Spleen (tissue), 13 donors: ENCODE measurements at places on chromosomes 1 and 21. TPM values are rescaled to one million over a fixed set of nuclear protein-coding genes. Genes with fewer than 3 reads are reported as not detected.

- H3K27me3 ChIP-seq, result peaks cover 82% of the 10 kb centered on the region
- H3K36me3 ChIP-seq, result no peaks in the 10 kb centered on the region
- H3K4me1 ChIP-seq, result peaks cover 25% of the 10 kb centered on the region
- peak overlapping the region; percentile 77 for H3K27ac ChIP-seq
- peak overlapping the region; percentile 33 for H3K4me3 ChIP-seq
Measured at GRCh38 chr1:111990026-111990877, 784 bp upstream of the KCND3 start.

- no peaks in the 10 kb centered on the region for H3K36me3 ChIP-seq
- no peak for DNase-seq
- H3K4me3 ChIP-seq, result no peak overlapping the region
- H3K27me3 ChIP-seq, result no peaks in the 10 kb centered on the region
- H3K4me1 ChIP-seq, result peaks cover 4% of the 10 kb centered on the region
Measured at GRCh38 chr1:172628401-172628800, 30.5 kb upstream of the FASLG start.

DNA sequence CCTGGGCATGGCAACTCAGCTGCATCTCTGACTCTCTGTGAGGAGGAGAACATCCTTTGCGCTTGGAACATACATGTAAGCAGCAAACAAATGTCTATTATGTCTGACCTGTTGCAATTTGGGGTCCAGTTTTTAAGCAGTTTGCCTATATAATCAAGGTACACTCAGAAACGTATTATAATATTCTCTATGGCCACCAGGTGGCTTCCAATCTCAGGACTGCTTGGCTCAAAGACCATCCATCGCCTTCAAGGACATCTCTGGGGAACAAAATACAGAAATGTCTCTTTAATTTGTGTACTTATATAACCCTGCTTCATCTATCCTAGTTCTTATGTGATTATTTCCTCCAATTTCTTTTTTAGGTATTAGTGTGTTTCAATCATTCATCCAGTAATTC lies 227.2 kb downstream of the OLFM3 start:
- no peaks in the 10 kb centered on the region for H3K27me3 ChIP-seq
- no peak overlapping the region for H3K27ac ChIP-seq
- H3K4me3 ChIP-seq, result no peak overlapping the region
- no peak for DNase-seq

- no peaks in the 10 kb centered on the region for H3K27me3 ChIP-seq
- H3K4me1 ChIP-seq, result no peaks in the 10 kb centered on the region
- H3K4me3 ChIP-seq, result no peak overlapping the region
- DNase-seq, result no peak
Measured at GRCh38 chr1:39590546-39590945, 14.0 kb upstream of the PABPC4 start.

- H3K27ac ChIP-seq, result no peak overlapping the region
- DNase-seq, result no peak
- H3K4me1 ChIP-seq, result no peaks in the 10 kb centered on the region
- H3K27me3 ChIP-seq, result no peaks in the 10 kb centered on the region
- H3K4me3 ChIP-seq, result no peak overlapping the region
Measured at GRCh38 chr1:175530183-175530582, 213.2 kb downstream of the TNR start.

- H3K4me1 ChIP-seq, result peaks cover 61% of the 10 kb centered on the region
- DNase-seq, result no peak
- no peak overlapping the region for H3K27ac ChIP-seq
- peaks cover 6% of the 10 kb centered on the region for H3K36me3 ChIP-seq
Measured at GRCh38 chr1:109993885-109994284, 9.3 kb downstream of the AHCYL1 start.

- peaks cover 54% of the 10 kb centered on the region for H3K4me1 ChIP-seq
- no peak for DNase-seq
- no peak overlapping the region for H3K27ac ChIP-seq
Measured at GRCh38 chr1:155504207-155504606, 58.4 kb downstream of the ASH1L start.

GRCh38 chr1:55959136-55959548 lies 620.2 kb downstream of the PLPP3 start:
- no peak overlapping the region for H3K27ac ChIP-seq
- H3K27me3 ChIP-seq, result no peaks in the 10 kb centered on the region

DNA sequence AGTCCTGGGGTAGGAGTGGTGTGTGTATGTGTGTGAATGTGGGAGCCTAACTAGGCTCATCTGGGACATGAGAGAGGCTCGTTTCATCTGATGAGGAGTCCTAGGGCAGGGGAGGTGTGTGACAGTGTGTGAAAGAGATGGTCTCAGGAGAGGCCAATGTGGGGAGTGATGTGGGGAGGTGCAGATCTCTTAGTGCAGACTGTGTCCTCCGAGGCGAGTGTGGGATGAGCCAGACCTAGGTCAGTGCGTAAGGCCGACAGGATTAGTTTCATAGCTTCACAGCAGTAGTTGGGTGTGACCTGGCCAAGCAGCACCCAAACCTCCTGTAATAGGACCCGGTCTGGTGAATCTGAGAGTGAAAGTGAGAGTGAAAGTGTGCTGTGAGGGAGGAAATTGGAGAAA lies 94.7 kb downstream of the LIPI start:
- no peak overlapping the region for H3K27ac ChIP-seq
- DNase-seq, result no peak
- H3K36me3 ChIP-seq, result no peaks in the 10 kb centered on the region

GRCh38 chr1:194369060-194369459 lies 1182.6 kb upstream of the B3GALT2 start:
- no peaks in the 10 kb centered on the region for H3K36me3 ChIP-seq
- no peak overlapping the region for H3K4me3 ChIP-seq
- no peak overlapping the region for H3K27ac ChIP-seq
- no peaks in the 10 kb centered on the region for H3K4me1 ChIP-seq

DNA sequence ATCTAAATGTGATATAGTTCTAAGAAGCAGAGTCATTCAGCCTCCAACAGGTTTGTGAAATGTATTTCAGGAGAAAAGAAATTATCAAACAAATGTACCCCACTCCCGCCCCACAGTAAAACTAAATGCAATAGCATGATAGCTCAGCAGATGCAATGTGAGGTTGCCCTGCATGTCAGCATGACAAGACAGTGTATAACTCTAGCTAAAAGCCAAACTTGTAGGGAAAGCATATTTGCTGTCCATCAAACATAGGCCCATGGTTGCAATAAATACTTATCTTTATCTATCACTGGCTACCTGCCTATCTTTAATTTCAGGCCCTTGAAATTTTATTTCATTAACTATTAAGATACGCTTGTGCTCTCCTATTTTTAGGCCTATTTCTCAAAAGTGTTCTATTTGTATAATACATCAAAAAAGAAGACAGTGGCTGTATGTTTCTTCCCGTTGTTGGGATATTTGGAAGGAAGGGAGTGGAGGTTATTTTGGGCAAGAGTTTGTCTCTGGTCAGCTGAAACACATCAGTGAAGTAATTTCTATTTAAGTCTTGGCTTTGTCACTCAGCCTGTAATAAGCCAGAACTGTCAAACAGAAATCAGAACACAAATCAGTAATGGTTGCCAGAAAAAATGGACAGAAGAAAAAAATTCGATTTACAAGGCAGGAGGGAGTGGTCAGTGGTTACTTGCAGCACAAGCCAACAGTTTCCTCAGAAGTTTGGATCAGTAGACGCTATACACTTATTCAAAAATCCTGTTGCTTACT lies 307.4 kb upstream of the ADGRL2 start:
- no peaks in the 10 kb centered on the region for H3K27me3 ChIP-seq
- no peaks in the 10 kb centered on the region for H3K4me1 ChIP-seq
- no peak overlapping the region for H3K4me3 ChIP-seq
- H3K36me3 ChIP-seq, result no peaks in the 10 kb centered on the region
- no peak overlapping the region for H3K27ac ChIP-seq
- no peak for DNase-seq

DNA sequence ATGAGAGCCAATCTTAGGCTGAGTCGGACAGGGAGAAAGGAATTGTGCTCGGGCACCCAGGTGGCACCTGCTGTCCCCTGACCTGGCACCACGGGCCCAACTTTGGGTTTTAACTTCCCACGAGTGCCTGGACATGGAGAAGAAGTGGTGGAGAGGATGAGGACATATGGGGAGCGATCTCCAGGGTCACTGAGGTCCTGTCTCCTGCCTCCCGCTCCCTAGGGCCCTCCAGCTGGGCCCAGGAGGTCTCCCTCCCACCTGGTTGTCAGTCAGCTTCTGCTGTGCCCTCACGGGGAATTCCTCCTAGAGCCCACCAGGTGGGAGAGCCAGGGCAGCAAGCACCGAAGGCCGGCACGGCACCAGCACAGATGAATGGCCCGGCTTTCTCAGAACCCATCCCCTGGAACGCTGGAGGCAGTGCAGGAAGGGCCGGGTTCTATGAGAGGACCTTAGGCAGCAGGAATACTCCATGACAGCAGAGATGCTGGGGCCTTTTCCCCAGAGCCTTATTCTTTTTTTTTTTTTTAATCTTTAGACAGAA lies 435.5 kb downstream of the CAMTA1 start:
- no peaks in the 10 kb centered on the region for H3K4me1 ChIP-seq
- H3K36me3 ChIP-seq, result no peaks in the 10 kb centered on the region
- H3K27me3 ChIP-seq, result no peaks in the 10 kb centered on the region

- no peak for DNase-seq
- no peaks in the 10 kb centered on the region for H3K4me1 ChIP-seq
- no peaks in the 10 kb centered on the region for H3K36me3 ChIP-seq
- no peak overlapping the region for H3K27ac ChIP-seq
- no peaks in the 10 kb centered on the region for H3K27me3 ChIP-seq
Measured at GRCh38 chr21:14095056-14095455, 115.7 kb downstream of the LIPI start.

- no peaks in the 10 kb centered on the region for H3K27me3 ChIP-seq
- H3K4me3 ChIP-seq, result no peak overlapping the region
- H3K4me1 ChIP-seq, result no peaks in the 10 kb centered on the region
Measured at GRCh38 chr1:27058966-27059669, 46.5 kb upstream of the TENT5B start.

DNA sequence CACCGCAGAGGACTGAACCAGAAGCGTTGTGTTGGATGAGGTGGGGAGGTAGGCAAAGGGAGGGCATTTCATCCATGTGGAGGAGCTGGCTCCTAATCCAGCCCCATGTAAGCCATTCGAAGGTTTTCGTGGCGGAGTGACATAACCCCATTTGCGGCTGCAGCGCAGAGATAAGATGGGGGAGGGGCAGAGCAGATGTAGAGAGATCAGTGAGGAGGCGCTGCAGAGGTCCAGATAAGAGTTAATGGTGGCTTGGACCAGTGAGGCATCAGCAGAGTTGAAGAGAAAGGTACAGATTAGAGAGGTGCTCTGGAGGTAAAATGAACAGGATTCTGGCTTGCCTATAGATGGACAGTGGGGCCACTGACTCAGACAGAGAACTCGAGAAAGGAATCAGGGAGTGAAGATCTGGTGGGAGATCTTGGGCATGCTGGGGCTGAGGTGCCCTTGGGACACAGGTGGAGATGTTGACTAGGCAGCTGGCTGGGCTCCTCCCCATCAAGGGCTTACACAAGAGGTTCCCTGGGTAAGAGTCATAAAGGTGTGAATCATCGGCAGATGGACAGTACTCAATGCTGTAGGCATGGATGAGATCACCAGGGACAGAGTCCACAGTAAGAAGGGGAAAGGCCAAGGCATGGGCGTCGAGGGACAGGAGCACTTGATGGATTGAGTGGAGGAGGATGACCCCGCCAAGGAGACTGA lies 7.8 kb upstream of the PTPRF start:
- no peak overlapping the region for H3K27ac ChIP-seq
- no peak for DNase-seq
- no peak overlapping the region for H3K4me3 ChIP-seq
- H3K36me3 ChIP-seq, result no peaks in the 10 kb centered on the region
- no peaks in the 10 kb centered on the region for H3K27me3 ChIP-seq

- peaks cover 22% of the 10 kb centered on the region for H3K4me1 ChIP-seq
- no peak for DNase-seq
- H3K27me3 ChIP-seq, result peaks cover 10% of the 10 kb centered on the region
- H3K36me3 ChIP-seq, result no peaks in the 10 kb centered on the region
Measured at GRCh38 chr1:165376811-165377311, 20.3 kb upstream of the LMX1A start.

The HPDL gene
- total RNA-seq, result 2.4 TPM

The RALGPS2 gene
- 118 TPM for total RNA-seq

The GNAT2 gene
- total RNA-seq, result not detected

The CD84 gene
- 50.3 TPM for total RNA-seq

The ATP6V1G3 gene
- not detected for total RNA-seq

The AMY2B gene
- 40.0 TPM for total RNA-seq

The PLA2G4A gene
- 8.5 TPM for total RNA-seq

The LCA5L gene
- total RNA-seq, result 1.3 TPM
